ENCODE measurements at places on chromosomes 6 and 20. TPM values are rescaled to one million over a fixed set of nuclear protein-coding genes. Genes with fewer than 3 reads are reported as not detected.

- DNase-seq: no peak
Measured at GRCh38 chr20:52913650-52914387, 58.3 kb upstream of the TSHZ2 start.

DNA sequence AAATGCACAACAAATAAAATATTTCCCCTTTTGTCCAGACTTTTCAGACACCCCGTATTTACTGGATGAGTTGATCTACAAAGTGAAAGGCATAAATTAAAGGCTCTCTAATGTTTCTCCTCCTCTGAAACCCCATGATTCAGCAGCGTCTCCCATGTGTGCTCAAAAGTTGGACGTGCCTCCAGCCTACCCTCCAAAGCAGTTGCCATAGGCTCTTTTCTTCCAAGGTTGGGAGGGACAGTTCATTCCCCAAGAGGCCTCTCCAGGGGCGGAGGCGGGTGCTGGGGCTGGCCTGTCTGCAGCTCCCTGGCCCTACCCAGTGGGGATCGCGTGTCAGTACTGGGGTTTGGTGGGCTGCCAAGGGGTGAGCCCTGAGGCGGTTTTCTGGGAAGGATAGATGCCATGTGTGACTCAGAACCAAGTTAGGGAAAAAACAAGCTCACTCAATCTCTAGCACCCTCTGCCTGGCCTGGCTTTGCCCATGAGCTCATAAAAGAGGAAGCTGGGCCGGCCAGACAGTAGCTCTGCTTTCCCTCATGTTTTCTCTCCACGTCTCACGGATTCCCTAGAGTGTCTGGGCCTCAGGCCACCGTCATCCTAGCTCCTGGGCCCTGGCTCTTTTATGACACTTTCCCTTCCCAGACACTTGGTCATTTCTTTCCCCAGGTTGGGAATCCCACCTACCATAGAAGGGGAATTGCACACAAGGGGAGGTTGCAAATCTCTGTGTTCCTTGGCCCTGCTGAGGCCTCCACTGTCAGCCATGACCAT, 8.0 kb upstream of the IER3 start:
- DNase-seq: peak; percentile 78

DNA sequence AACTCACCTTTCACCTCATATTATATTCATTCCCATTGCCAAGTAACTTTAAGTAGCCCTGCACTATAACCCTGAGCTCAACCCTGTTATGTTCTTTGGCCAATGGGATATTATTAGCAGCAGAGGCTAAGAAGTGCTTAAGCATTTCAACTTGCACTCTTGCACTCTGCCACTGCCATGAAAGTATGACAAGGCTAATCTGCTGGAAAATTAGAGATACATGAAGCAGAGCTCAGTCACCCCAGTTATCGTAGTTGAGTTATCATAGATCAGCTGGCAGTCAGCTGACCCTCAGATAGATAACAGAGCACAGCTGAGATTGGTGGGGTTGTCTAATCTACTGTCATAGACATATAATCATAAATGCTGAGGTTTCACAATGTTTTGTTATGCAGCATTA, 209.4 kb upstream of the RUNX2 start:
- no peak for DNase-seq

DNA sequence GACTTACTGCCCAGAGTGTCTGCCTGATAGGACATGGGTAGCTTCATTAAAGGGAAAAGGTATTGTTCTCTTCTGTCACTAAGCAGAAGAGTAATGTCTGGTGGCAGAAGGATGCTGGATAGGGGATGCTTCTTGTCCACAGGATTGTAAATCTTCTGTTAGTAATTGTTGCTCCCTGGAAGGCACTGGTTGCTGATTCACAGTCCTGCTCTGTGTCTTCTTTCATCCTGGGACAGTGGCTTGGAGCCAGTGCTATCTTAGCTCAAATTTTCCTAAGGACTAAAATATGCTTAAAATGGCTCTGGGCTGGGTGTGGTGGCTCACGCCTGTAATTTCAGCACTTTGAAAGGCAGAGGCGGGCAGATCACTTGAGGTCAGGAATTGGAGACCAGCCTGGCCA, 48.0 kb downstream of the SYTL3 start:
- DNase-seq: no peak

DNA sequence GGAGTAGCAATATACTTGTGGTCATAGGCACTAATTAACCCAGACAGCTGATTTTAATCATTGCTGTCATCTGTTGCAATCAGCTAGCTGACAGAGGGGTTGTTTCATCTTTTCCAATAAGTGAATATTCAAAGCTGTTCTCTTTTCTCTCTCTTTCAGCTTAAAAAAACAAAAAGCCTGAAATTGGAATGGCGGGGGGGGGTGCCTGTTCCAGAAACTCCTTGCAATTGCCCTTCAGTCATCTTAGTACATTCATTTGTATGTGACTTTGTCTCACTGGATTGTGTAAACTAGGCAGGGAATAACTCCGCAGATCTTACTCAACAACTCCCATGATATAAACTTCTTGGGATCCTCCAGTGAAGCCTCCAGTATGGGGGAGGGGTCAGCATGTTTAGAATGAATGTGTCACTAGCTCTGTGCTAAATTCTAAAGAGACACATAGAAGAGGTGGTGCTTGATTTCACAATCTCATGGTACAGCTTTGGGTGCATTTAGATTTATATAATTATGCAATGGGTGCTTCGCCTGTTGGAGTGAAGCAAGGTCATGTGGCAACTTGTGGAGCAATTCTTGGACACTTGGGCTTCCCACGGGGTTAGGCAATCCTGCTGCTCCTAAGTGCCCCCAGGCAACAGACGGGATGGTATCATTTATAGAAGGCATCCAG, 40.1 kb downstream of the SLC24A3 start:
- no peak for DNase-seq

DNA sequence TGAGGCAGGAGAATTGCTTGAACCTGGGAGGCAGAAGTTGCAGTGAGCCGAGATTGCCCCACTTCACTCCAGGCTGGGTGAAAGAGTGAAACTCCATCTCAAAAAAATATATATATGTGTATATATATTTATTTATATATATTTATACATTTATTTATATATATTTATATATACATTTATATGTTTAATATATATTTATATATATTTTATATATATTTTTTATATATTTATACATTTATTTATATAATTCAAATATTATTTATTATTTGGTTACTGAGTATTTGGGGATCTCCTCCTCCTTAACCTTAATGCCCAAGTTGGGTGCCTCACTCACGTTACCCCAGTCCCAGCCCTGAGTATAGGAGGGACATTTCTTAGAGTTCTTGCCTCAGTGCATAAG, 2.7 kb downstream of the FAM50B start:
- no peak for DNase-seq

GRCh38 chr6:155959898-155960495, 504.4 kb upstream of the NOX3 start:
- peak; percentile 22 for DNase-seq

GRCh38 chr6:140068801-140069200, 694.4 kb upstream of the CITED2 start:
- no peak for DNase-seq

DNA sequence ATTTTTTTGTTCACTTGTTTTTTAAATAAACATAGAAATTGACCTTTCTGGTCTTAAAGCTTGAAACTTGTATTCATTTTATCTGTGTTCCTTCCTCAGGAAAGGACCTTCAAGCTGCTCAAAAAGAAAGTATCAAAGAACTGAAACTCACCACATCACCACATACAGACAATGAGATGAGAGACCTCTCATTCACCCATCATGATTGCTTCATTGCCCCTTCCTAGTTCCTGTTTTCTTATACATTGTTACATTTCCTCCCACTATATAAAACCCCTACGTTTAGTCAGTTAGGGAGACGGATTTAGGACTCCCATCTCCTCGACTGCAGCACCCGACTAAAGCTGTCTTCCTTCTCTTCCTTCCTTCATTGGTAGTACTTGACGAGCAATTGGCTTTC, 180.5 kb upstream of the OPRM1 start:
- DNase-seq: no peak

DNA sequence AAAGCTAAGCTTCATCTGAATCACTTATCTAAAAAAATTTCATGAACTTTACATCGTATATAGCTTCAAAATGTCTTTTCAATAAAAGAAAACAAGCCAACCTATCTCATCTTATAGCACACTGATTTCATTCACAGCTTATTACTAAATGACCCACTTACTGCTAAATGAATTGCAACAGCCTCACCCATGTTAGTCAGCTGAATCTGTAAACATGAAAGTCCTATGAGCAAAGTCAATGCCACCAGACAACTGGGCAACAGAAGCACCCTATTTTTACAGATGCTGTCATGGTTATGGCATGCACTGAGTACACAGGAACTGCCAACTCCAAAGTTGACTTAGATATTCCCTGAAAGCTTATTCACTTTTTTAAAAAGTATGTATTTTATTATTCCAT, 41.2 kb upstream of the DST start:
- no peak for DNase-seq

DNA sequence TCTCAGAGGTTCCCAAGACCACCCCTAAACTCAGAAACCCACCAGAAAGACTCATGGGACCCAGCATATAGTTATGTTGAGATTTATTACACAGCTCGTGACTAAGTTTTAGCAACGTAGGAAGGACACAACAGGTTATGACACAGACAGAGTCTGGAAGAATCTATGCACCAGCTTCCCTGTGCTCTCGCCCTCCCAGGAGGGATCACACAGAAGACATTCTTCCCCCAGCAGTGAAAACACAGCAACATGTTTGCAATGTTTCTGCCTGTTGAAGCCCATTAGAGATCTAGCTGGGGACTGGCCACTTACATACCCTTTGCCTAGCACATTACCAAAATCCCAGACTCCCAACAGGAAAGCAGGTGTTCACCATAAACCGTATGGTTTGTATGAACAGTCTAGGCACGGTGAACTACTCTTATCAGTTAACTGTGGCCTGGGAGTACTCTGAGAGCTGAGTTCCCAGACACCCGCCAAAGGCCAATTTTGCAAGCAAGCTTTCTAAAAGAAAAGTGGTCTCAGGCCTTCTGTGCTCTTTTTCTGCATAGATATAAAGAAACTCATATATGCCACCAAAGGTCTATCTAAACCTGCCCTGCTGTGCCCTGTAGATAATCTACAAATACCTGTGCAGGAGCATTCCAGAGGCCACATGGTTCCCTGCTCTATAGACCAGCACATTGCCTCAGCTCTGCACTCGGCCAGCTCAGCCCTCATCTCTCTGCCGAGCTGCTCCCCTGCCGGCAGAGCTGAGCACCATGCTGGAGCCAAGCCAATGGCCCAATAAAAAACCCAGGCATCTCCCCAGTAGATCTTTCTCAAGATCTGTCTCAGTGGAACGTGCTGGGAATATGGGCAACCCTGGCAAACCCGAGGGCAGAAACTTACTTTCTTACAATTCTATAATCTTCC, 69.6 kb upstream of the SMIM28 start:
- DNase-seq: peak; percentile 51

GRCh38 chr20:35698298-35699126, 640 bp downstream of the NFS1 start:
- DNase-seq: no peak

DNA sequence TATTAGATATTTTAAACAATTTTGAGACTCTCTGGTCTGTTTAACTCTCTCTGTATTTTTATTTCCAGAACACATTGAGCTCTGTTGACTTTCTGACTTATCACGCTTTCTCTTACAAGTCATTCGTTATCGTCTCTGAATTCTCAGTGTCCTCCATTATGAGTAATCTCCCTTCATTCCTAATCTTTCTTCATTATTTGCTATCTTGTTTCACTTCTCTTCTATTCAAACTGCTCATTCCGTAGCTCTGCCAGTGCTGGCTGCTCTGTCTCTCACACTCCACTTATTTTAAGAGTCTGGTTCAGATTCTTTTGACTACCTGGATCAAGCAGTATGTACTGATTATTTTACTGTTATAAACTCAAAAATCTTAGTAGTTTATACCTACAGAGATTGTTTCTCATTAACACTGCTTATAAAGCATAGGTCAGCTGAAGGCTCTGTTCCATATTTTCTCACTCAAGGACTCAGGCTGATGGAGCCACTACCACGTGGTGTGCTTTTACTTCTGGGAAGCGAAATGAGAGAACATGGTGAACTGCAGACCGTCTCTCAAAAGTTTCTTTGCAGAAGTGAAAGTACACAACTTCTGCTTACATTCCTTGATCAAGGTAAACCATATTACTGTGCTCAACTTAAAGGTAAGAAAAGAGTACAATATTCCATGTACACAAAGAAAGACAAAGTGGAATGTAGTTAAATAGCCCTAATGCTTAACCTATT, 485.2 kb downstream of the GRIK2 start:
- no peak for DNase-seq

DNA sequence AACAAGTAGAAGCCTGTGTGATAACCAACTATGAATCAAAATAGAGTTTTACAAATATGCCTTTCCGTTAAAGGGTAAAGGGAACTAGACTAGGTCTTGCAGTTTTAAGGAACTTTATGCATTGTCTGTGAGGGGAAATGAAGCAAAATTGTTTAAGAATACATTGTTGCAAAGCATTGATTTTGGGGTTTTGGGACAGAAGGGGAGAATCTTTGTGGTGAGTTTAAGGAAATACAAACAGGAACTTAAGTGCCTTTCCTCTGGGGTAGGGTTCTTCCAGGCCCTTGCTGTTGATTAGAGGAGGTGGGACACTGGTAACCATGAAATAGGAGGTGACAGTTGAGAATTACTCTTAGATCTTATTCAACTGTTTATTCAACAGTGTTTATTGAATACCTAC, 4.7 kb downstream of the MAPK14 start:
- DNase-seq: no peak

DNA sequence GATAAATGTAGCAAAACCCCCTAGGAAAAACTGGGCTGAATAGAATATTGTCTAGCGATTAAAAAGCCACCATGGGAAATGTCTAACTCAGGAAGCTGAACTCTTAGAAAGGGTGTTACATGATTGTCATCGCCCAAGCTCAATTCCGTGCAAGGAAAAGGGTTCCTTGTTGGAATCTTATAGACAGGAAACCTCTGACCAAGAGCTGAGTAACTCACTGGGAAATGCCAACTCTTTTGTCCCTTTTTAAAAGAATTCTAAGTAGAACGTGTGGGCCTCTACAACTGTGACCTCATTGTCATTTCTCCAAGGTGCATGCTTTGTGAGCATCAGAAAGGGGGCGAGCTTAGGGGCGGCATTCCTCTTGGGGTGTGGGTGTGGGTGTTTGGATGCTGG, 88.1 kb downstream of the SYNJ2 start:
- no peak for DNase-seq

GRCh38 chr6:147604373-147604772, 95.9 kb downstream of the SAMD5 start:
- no peak for DNase-seq

Gene IMPG1
- total RNA-seq: not detected

Gene DYNLT1
- 147 TPM for total RNA-seq

Gene CST2
- total RNA-seq: not detected

Gene JPH2
- 87.3 TPM for total RNA-seq

Gene GRM4
- 0.22 TPM for total RNA-seq

Gene THBS2
- total RNA-seq: 3.7 TPM

Gene SLC35F1
- 0.29 TPM for total RNA-seq

Gene ESR1
- 0.82 TPM for total RNA-seq

Gene LINC00237
- total RNA-seq: not detected

Gene LAMP5
- 0.31 TPM for total RNA-seq

All from mucosa of descending colon (tissue), 3 donors.